Activated naive CD4-positive, alpha-beta T cell treated with anti-CD3 and anti-CD28 coated beads, Interleukin-2, amount 50 U/mL, for 72 hours (primary cell): ENCODE measurements at places on chromosomes 11 and 22.

- no peak for DNase-seq
These were observed 115.1 kb upstream of the RASSF10 start for GRCh38 chr11:12893787-12894672.

DNA sequence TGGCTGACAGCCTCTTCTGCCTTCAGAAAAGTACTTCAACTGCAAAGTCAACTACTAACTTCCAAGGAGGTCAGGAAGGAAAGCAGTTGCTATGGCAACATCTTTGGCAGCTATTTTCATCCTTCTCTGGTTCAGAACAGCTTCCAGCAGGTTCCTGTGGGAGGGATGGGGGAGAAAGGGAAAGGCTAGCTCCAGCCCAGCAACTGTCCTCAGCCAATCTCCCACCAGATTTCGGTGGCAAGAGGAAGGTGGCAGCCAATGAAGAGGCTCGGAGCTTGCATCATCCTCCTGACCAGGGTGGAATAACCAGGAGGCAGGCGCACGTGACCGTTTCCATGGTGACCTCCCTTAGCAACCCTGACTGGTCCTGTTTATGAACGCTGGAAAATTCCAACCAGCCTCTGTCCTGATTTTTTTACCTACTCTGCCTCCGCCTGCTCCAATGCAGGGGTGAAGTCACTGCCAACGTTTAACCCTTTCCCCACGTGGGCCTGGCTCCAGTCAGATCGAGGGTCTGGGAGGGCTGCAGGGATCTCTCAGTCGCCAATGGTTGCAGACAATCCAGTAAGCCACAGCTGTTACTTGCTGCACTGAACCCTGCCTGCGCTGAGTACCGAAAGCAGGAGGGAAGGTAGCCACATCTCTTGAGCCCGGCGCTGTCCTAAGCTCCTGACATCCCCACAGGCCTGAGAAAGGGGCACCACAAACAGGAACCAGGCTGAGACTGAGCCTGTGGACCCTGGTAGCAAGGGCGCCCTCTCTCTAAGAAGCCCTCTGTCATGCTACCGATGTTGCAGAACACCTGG lies 11.2 kb upstream of the MALAT1 start:
- no peak for DNase-seq

- no peak for DNase-seq
These were observed 39.6 kb downstream of the DIXDC1 start for GRCh38 chr11:111976767-111977145.

- DNase-seq = no peak
These were observed 21.4 kb downstream of the KIAA1671 start for GRCh38 chr22:24973872-24974271.

DNA sequence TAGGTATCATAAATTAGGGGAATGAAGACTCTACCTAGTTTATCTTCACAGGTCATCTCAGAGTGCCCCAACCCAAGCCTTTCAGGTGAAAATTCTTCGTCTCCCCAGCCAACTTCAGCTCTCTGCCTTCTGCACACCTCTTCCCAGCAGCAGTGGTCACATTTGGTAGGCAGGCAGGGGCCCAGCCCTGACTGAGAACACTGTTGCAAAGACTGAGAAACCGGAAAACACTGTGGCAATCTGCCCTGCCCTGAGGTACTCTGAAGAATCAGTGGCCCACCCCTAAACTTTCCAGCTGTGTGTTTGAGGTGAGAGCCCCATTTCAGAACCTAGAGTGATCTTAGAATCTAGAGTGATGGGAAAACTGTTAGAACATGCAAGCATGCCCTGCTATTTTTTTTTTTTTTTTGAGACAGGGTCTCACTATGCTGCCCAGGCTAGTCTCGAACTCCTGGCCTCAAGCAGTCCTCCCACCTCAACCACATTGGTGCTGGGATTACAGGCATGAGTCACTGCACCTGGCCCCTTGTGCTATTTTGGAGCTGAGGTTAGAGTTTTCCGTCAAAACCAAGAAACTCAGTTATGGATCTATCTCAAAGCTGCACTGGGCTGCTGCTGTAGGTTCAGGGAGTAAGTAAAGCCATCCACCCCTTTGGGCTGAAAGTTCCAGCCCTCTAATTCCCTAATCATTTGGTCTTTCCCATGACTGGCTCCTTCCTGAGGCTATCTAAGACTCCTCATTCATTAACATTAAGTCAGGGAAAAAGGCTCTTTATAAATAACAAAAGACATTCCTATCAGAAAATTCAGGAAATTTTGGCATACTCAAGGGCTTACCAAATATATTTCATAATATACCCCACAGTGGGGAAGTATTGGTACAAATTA lies 1.7 kb upstream of the LDHA start:
- DNase-seq = no peak

DNA sequence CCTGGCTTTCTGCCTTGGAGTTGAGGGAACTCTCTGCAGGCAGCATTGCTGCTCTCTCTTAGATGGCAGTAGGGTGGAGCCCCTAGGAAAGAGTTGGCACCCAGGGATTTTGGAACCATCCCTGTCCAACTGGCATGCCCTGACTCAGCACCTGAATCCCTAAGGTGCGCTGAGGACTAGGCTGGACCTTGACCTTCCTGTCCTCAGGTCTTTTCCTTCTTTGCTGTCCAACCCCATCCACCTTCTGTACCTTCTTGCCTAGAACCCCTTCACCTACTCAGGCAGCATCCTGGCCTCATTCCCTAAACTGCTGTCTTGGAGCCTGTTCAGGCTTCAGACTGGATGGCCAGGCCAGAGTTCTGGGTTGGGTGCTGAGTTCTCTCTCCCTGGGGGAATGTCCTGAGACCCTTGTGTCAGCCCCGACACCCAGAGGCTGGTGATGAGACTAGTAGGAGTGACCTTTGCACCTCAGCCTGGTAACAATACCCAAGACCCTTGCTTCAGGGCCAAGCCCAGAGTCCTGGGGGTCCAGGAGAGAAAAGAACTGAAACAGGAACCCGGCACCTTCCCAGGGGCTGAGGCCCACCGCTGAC lies 2.5 kb upstream of the POLD4 start:
- no peak for DNase-seq

- no peak for DNase-seq
These were observed 38.2 kb upstream of the PAMR1 start for GRCh38 chr11:35563484-35564244.
